ENCODE measurements at places on chromosomes 4 and X.

- no peak for DNase-seq
Observed at GRCh38 chr4:129821963-129822362, 726.0 kb downstream of the C4orf33 start.

- DNase-seq = no peak
Observed at GRCh38 chr4:134756421-134756820, 554.8 kb upstream of the PABPC4L start.

- DNase-seq = no peak
Observed at GRCh38 chrX:129831091-129831885, 12.4 kb downstream of the ZDHHC9 start.

GRCh38 chr4:184432127-184432922 lies 42.0 kb downstream of the IRF2 start:
- no peak for DNase-seq

DNA sequence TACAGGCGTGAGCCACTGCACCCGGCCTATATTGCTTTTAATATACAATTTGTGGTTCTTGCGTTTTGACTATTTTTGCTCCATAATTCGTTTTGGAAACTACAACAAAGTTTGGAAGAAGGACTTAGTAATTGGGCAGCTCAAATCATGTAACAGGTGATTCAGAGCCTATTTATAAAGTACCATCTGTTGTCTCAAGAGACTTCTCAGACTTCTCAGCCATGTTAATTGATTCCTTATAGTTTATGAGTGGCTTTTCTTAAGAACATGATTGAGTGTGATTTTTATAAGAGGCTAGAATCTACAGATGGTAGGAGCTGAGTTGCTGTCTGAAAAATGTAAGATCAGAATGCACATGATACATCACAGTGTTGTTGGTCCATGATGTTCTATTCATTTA lies 240.2 kb downstream of the ADGRL3 start:
- DNase-seq = no peak

GRCh38 chrX:18594079-18594478 lies 77.8 kb downstream of the RS1 start:
- no peak for DNase-seq

GRCh38 chrX:123504047-123504446 lies 228.8 kb downstream of the THOC2 start:
- no peak for DNase-seq

GRCh38 chrX:103211012-103211715 lies 3.7 kb upstream of the BEX4 start:
- DNase-seq = peak; percentile 19

DNA sequence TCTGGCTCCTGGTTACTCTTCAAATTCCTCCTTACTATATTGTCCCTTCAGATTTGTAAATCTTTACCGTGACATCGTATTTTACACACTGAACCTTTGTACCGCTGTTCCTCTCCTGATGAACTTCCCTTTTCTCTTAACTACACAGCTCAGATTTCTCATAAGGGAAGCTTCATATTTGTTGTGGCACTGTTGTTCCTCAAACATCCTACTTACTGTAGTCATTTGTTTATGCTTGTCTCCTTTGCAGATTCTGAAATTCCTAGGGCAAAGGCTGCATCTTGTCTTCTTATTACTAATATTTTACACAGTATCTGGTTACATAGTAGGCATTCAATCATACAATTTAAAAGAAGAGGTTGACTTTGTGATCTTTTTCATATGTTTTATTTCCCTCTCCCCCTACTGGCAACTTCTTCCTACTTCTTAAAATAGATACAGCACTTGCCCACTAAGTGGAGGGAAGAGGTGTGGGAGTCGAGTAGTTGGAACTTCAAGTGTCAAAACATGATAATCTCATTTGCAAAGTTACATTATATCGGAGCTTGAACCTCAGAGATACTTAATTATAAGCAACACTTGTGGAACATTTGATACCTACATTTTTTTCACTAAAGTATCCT lies 50.0 kb downstream of the TET2 start:
- DNase-seq = no peak

GRCh38 chr4:55820279-55820678 lies 689 bp downstream of the EXOC1L start:
- no peak for DNase-seq

DNA sequence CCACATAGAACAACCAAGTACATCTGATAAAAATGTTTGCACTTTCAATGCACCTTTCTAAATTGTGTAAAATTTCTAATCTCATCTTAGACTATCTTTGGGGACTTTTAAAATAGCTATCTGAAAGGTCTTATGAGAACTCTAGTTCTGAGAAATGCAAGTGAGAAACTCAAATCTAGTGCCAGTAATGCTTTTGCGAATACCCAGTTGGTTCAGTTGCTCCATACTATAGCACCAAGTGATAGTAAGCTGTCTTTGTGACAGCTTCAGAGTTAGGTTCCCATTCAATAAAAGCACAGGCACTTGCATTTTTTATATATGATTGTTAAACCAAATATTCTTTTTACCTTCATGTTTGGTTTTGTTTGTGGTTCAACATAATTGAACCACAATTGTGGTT lies 4.5 kb upstream of the ITM2A start:
- no peak for DNase-seq

- DNase-seq = no peak
Observed at GRCh38 chr4:751676-752075, 46.0 kb downstream of the PCGF3 start.

- no peak for DNase-seq
Observed at GRCh38 chr4:152540293-152540674, 4.4 kb upstream of the FBXW7 start.

DNA sequence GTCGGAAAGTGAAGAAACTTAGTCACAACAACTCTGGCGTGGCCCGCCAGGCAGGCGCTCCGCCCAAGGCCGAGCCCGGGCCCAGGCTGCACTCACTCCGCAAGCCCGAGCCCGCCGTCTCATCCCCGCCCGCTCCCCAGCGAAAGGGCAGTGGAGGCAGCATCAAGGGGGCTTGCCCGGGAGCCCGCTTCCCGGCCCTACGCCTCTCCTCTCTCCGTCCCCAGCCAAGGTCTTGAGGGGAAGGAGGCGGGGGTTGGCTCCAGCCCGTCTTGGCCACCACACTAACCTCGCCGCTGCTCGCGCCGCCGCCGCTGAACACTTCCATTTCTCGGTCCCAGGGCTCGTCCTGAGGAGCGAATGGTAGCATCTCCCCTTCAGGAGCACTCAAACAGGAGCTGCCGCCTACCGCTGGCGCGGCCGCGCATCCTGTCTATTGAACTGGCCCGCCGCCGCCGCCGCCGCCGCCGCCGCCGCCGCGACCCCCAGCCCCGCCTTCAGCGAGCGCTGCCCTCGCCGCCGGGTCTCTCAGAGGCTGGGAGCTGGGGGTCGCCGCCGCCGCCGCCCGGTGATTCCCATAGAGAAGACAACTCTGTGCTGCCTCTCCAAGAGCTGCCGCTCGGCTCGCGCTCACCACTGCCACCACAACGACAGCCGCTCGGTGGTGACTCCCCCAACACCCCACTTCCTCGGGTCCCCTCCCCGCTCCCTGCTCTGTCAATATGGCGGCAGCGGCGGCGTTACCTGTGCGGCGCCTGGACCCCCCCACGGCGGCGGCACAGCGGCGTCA lies at the start of gene RPS6KA6:
Gene RPS6KA6 (minus strand): TSS at position 667 of the 787 bp plus-strand sequence. CDS start 300 bp downstream, at position 367.
- DNase-seq = no peak

DNA sequence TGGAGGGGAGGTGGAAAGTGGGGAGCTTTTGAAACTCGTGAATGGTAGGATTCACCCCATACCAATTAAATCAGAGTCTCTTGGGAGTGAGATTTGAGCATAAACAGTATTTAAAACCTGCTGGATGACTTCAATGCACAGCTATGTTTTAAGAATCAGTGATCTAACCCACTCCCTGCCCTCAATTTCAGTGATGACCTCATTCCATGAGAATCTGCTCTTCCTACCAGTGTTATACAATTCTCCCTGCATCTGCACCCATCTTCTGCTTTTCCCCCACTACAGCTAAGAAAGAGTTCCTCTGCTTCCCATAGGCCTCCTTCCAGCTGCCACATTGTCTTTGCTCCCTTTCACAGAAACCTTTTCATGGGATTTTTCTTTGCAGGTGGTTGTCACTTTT lies 18.3 kb upstream of the H2AZ1 start:
- DNase-seq = no peak

- DNase-seq = no peak
Observed at GRCh38 chrX:126552313-126553022, at the start of gene DCAF12L1. Gene DCAF12L1, minus strand, starts transcription at chrX:126552814. Its CDS starts 206 bp downstream, at chrX:126552608.

All from activated CD8-positive, alpha-beta memory T cell treated with anti-CD3 and anti-CD28 coated beads for 4 hours (primary cell).